CD4-positive, alpha-beta T cell treated with Interleukin-1 beta for 1 hour (primary cell): ENCODE measurements at places on chromosomes 16 and 17.

- no peak for DNase-seq
Measured at GRCh38 chr17:80818871-80819270, 172.8 kb upstream of the CHMP6 start.

DNA sequence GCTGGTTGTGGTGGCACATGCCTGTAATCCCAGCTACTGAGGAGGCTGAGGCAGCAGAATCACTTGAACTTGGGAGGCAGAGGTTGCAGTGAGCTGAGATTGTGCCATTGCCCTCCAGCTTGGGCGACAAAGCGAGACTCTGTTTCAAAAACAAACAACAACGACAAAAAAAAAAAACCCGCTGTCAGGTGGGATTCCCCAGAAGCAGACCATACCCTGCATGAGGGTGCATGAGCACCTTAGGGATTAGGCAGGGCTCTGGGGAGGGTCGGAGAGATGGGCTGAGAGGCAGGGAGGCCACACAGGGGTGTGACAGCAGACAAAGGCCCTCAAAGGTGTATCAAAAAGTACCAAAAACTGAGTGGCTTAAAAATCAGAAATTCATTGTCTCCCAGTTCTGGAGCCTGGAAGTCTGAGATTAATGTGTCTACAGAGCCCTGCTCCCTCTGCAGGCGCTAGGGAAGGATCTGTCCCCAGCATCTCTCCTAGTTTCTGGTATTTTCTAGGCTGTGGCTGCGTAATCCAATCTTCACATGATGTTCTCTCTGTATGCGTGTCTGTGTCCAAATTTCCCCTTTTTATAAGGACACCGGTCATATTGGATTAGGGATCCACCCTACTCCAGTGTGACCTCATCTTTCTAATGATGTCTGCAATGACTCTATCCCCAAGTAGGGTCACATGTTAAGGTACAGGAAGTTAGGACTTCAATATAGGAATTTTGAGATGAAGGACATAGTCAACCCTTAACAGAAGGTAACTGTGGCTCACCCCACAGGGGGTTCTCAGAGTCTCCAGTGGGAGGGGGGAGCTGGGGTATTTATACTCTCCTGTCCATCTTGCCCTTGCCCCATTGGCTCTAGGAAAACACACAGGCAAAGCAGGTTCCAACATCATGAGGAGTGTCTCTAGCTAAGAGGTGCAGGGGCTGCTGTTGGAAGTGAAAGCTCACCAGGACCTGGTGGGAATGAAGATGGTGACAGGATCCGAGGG lies 13.6 kb upstream of the TVP23A start:
- DNase-seq = no peak

DNA sequence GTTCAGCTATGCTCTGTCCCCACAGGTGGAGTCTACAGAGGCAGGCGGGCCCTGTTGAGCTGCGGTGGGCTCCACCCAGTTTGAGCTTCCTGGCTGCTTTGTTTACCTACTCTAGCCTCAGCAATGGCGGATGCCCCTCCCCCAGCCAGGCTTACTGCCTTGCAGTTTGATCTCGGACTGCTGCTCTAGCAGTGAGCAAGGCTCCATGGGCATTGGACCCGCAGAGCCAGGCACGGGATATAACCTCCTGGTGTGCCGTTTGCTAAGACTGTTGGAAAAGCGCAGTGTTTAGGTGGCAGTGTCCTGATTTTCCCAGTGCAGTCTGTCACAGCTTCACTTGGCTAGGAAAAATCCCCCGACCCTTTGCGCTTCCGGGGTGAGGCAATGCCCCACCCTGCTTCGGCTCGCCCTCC lies 89.1 kb downstream of the BCAS3 start:
- no peak for DNase-seq

DNA sequence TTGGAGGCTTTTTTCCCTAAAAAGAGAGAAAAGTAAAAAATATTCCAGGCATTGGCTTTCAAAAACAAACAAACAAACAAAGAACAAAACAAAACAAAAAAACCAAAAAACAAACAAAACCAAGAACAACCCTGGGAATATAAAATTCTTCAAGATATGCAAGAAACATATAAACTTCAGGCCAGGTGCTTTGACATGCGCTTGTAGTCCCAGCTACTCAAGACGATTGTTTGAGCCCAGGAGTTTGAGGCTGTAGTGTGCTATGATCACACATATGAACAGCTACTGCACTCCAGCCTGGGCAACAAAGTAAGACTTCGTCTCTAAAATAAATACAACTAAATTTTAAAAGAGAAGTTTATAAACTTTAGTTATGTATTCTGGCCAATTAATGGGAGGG lies 52.5 kb upstream of the TEX2 start:
- no peak for DNase-seq

- DNase-seq = no peak
Measured at GRCh38 chr16:81621496-81621895, 157.6 kb upstream of the PLCG2 start.
